Left ventricle myocardium inferior (tissue), 1 donor: ENCODE measurements at places on chromosomes 5 and 9. TPM values are rescaled to one million over a fixed set of nuclear protein-coding genes. Genes with fewer than 3 reads are reported as not detected.

DNA sequence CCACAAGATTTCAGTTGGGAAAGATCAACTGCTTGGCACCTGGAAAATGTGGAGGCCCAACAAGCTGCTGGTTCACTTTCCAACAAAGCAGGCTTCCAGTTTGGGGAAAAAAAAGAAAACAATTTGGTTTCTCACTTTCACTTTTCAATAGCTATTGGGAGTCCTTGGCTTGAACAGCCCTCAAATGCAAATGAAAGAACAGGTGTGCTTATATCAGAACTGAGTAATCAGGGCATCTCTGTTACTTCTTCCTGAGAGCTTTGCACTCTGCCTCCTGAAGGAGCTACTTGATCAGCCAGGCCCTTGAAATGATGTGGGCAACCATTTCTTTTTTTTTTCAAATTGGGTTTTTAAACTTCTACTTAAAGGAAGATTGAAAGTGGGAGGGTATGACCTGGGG, 73.5 kb downstream of the MFAP3 start:
- no peak overlapping the region for H3K27ac ChIP-seq
- H3K36me3 ChIP-seq = no peaks in the 10 kb centered on the region
- H3K27me3 ChIP-seq = no peaks in the 10 kb centered on the region

DNA sequence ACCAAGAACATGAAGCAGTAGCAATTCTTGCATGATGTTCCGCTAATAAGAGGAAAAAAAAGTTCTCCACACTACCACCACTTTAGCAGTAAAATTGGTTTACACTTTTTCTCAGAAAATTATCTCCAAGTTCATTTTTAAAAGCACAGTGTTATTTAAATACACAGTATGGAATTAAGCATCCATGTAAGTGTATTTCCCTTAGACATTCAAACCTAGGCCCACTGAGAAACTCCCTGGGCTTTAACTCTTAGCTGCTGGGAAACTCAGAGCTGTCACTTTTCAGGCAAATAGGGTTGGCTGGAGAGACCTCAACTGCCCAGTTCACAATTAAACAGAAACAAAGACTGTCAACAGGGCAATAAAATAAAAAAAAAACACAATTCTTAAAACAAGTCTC, 2.7 kb downstream of the GNAQ start:
- no peak for DNase-seq
- peaks cover 62% of the 10 kb centered on the region for H3K4me1 ChIP-seq
- peaks cover 10% of the 10 kb centered on the region for H3K27me3 ChIP-seq
- no peaks in the 10 kb centered on the region for H3K36me3 ChIP-seq
- peak overlapping the region; percentile 74 for H3K4me3 ChIP-seq
- H3K27ac ChIP-seq = peak overlapping the region; percentile 96

GRCh38 chr5:142132916-142133315, 24.3 kb downstream of the NDFIP1 start:
- H3K4me3 ChIP-seq = no peak overlapping the region
- H3K36me3 ChIP-seq = peaks cover 58% of the 10 kb centered on the region
- no peaks in the 10 kb centered on the region for H3K27me3 ChIP-seq

- H3K4me3 ChIP-seq = no peak overlapping the region
- DNase-seq = no peak
- H3K27ac ChIP-seq = no peak overlapping the region
Measured at GRCh38 chr5:174876-175465, 16.3 kb upstream of the LRRC14B start.

- DNase-seq = peak; percentile 64
- H3K27me3 ChIP-seq = no peaks in the 10 kb centered on the region
- peaks cover 22% of the 10 kb centered on the region for H3K4me1 ChIP-seq
- H3K27ac ChIP-seq = peak overlapping the region; percentile 97
- peak overlapping the region; percentile 78 for H3K4me3 ChIP-seq
- H3K36me3 ChIP-seq = peaks cover 41% of the 10 kb centered on the region
Measured at GRCh38 chr9:128819716-128820664, 1.7 kb downstream of the ENDOG start.

DNA sequence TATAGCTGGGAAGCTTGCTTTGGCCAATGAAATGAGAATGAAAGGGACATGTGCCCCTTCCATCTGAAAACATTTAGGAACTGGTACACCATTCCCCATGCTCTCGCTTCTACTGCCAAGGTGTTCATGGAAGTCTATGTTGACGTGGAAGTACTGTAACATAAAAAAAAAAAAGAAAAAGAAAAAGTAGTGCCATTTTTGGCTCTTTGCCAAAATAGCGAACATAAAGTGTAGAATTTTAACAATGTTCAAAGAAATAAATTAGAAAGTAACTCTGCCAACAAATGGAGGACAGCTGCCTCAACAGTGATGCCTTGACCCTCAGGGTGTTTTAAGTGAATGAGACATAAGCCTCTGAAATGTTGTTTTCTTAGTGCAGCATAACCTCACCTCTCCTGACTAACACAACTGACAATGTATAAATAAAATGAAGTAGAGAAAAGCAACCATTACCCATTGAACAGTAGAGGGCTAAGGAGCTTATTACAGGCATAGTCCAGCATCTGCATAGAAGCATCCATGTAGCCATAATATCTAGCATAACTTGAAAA, 536.6 kb downstream of the DTWD2 start:
- H3K4me1 ChIP-seq = no peaks in the 10 kb centered on the region
- no peak overlapping the region for H3K27ac ChIP-seq
- no peak overlapping the region for H3K4me3 ChIP-seq
- no peaks in the 10 kb centered on the region for H3K27me3 ChIP-seq

Gene CDH18
- not detected for total RNA-seq

DNA sequence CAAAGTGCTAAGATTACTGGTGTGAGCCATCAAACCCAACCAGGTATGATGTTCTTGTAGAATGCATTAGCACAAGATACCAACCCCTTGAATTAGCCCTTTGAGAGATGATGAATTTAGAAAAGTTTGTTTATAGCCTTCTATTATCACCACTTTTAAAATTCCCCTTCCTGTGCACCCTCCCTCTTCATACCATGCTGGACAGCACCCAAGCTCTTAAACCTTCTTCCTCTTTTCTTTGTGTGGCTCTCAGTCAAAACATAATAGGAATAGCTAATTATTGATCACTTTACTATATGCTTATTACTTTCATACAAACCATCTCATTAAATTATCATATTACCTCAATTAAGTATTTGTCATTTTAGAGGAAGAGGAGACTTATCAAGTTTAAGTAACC, 87.6 kb upstream of the TMED7 start:
- no peak overlapping the region for H3K4me3 ChIP-seq
- H3K27ac ChIP-seq = no peak overlapping the region
- no peaks in the 10 kb centered on the region for H3K27me3 ChIP-seq
- H3K4me1 ChIP-seq = no peaks in the 10 kb centered on the region

GRCh38 chr5:31186672-31187267, 6.7 kb upstream of the CDH6 start:
- H3K27ac ChIP-seq = no peak overlapping the region
- peaks cover 6% of the 10 kb centered on the region for H3K27me3 ChIP-seq
- no peak overlapping the region for H3K4me3 ChIP-seq
- no peaks in the 10 kb centered on the region for H3K4me1 ChIP-seq
- H3K36me3 ChIP-seq = no peaks in the 10 kb centered on the region

Gene KLF9
- total RNA-seq = 52.8 TPM

DNA sequence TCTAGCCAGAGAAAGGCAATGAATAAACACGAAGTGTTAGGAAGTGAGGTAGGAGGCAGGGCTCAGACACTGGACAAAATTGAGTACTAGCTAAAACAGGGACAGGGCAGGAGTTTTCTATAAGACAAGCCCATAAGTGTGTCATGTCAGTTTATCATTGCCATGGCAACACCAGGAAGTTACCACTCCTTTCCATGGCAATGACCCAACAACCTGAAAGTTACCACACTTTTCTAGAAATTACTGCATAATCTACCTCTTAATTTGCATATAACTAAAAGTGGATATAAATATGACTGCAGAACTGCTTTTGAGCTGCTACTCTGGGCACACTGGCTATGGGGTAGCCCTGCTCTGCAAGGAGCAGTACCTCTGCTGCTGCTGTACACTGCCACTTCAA, 442.5 kb upstream of the COX7C start:
- H3K27ac ChIP-seq = no peak overlapping the region
- no peaks in the 10 kb centered on the region for H3K36me3 ChIP-seq
- no peak overlapping the region for H3K4me3 ChIP-seq
- no peaks in the 10 kb centered on the region for H3K27me3 ChIP-seq
- DNase-seq = no peak
- no peaks in the 10 kb centered on the region for H3K4me1 ChIP-seq

GRCh38 chr5:34587355-34588241, 68.5 kb upstream of the RAI14 start:
- DNase-seq = no peak
- H3K4me1 ChIP-seq = peaks cover 3% of the 10 kb centered on the region
- H3K27ac ChIP-seq = no peak overlapping the region
- no peaks in the 10 kb centered on the region for H3K36me3 ChIP-seq
- H3K27me3 ChIP-seq = peaks cover 6% of the 10 kb centered on the region

DNA sequence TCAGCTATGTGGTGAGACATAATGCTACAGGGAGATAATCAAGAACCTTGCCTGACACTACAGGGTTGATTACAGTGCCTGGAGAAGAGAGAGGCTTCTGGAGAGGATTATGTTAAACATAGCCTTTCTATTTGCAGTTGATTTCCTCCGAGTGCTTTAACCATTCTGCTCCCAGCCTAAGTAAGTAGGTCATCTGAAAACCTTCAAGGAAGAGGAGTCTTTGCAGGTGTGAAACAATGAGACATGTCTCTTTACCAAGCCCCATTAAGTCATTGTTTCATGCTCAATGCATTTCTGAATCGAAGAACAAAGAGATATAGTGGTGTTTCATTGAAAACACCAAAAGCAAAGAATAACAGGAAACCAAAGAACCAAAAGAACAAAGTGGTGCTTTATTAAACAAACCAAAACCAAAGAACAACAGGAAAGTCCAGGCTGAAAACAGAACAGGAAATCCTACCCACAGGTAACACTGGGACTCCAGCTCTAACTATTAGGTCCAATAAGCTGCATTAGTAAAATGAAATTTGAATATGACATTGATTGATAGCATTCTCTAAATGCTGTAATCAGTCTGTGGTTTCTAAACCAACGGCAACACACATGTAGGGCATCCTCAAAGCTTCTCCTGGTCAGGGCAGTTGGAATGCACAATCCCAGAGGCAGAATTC, 113.3 kb upstream of the SPATA31D4 start:
- peaks cover 30% of the 10 kb centered on the region for H3K27me3 ChIP-seq
- peak overlapping the region; percentile 23 for H3K27ac ChIP-seq
- no peak for DNase-seq
- H3K4me1 ChIP-seq = peaks cover 10% of the 10 kb centered on the region
- H3K36me3 ChIP-seq = no peaks in the 10 kb centered on the region
- no peak overlapping the region for H3K4me3 ChIP-seq

DNA sequence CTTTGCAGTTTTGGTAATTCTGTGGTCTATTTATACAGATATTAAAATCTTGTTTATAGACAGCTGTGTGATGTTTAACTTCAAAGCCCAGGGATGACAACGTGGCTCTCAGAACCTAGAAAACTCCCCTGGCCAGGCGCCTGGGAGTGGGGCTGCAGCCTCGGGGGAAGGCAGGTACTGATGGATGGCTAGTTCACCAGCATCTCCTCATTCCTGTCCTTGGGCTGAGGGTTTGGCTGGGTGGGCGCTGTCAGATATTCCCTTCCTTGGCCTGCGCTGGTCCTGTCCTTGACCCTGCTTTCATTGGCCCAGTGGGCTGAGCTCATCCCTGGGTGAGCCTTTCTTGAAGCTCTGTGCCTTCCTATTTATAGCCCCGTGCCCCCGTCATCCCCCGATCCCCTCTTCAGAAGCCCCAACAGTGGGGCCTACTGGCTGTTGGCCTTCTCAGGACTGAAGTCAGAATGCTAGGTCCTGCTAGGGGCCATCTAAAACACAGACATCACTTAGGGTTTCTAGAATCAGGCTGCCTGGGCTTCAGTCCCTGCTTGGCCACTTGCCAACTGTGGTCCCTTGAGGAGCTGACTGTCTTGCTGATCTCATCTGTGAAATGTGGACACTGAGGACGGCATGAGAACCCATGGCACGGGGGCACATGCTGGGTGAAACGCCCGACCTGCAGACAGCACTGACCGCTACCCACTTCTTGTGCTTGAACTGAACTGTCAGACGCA, 20.9 kb downstream of the SH3GLB2 start:
- H3K4me3 ChIP-seq = no peak overlapping the region
- no peaks in the 10 kb centered on the region for H3K27me3 ChIP-seq
- peaks cover 84% of the 10 kb centered on the region for H3K36me3 ChIP-seq
- H3K27ac ChIP-seq = peak overlapping the region; percentile 60

GRCh38 chr5:136011414-136012001, 17.3 kb upstream of the TGFBI start:
- no peak for DNase-seq
- no peak overlapping the region for H3K4me3 ChIP-seq
- H3K36me3 ChIP-seq = no peaks in the 10 kb centered on the region

DNA sequence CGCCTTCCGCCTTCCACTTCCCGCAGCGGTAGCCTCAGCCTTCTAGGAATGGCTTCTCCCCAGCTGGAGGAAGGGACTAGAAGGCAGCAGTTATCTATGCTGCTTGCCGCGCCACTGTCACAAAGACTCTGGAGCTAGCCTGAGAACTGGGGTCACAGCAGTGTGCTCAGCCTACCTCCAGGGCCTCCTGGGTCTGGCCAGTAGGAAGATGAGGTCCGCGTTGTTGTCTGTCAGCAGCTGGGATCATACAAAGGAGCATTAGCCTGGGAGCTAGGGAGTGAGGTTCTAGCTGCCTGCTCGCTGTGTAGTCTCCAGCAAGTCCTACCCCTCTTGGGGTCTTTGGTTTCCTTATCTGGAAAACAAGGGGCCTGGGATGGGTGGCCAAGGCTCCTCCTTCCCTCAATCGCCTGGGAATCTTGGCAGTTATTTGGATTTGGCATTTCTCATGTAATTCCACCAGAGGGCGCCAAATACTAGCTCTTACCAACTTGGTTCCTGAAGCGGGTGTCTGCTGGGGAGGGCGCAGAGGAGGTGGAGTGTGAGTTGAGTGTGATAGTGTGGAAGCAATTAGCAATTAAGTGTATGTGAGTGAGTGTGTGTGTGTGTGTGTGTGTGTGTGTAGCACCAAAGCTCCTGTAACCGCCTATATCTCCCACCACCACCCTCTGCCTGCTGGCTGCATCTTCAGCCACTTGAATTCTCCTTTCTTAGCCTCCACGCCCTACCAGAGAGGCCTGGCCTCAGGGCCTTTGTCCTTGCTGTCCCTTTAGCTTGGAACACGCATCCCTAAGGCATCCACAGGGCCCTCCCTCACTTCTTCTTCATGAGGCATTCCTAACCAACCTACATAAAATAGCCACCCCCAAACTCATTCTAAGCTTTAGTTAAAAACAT, 97.1 kb downstream of the ENTREP1 start:
- no peak overlapping the region for H3K27ac ChIP-seq
- no peak for DNase-seq
- H3K36me3 ChIP-seq = no peaks in the 10 kb centered on the region
- no peaks in the 10 kb centered on the region for H3K4me1 ChIP-seq
- peaks cover 9% of the 10 kb centered on the region for H3K27me3 ChIP-seq
- H3K4me3 ChIP-seq = no peak overlapping the region

GRCh38 chr5:156595132-156595787, 254.8 kb upstream of the PPP1R2B start:
- peaks cover 8% of the 10 kb centered on the region for H3K36me3 ChIP-seq
- peaks cover 40% of the 10 kb centered on the region for H3K4me1 ChIP-seq
- no peaks in the 10 kb centered on the region for H3K27me3 ChIP-seq
- H3K4me3 ChIP-seq = no peak overlapping the region

DNA sequence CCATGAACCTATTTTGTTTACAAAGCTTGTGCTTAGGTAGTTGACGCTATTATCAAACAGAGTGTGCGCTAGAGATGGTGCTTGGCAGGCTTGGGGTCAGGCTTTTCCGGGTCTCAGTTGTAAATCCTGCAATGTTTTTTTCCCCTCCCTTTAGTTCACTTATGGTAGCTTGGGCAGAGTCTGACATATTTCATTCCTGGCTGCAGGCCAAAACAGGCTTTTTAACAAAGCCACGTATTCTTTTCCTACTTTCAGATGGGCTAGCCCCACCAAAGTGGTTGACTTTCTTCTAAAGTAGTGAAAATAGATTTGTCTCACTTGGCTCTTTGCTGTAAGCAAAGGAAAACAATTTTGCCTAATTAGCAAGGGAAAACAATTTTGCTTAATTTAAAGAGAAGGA, 58.0 kb upstream of the FBN2 start:
- H3K4me3 ChIP-seq = no peak overlapping the region
- H3K27ac ChIP-seq = no peak overlapping the region
- no peaks in the 10 kb centered on the region for H3K4me1 ChIP-seq
- H3K36me3 ChIP-seq = no peaks in the 10 kb centered on the region
